ENCODE measurements at places on chromosomes 11 and 22.

GRCh38 chr11:33237039-33237597, 20.1 kb upstream of the HIPK3 start:
- DNase-seq = no peak

GRCh38 chr11:24531528-24531927, 34.7 kb downstream of the LUZP2 start:
- DNase-seq = no peak

- peak; percentile 86 for DNase-seq
Observed at GRCh38 chr11:2305140-2305778, 3.4 kb downstream of the TSPAN32 start.

- no peak for DNase-seq
Observed at GRCh38 chr22:23325183-23325582, 144.9 kb downstream of the BCR start.
